ENCODE measurements at places on chromosomes 11 and 22.

- DNase-seq = no peak
Measured at GRCh38 chr22:38129021-38129420, 18.5 kb upstream of the BAIAP2L2 start.

- DNase-seq = no peak
Measured at GRCh38 chr11:28992996-28993395, 884.8 kb downstream of the METTL15 start.

DNA sequence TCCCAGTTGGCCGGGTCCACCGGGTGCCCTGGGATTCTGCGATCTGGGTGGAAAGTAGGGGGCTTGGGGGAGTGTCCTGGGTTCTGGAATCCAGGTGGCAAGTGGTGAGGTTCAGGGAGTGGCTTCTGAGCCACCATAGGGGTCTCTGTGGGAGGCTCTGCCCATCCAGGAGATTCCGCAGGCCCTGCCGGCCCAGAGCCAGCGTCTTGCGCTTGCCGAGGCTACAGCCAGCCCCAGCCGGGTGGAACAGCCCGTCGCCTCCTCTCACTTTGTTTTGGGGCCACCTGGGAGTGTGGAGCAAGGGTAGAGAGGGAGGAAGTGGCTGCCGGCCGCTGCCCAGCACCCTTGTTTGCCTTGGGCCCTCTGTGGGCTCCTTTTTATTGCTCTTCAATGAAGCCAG, 60.6 kb upstream of the PPP6R3 start:
- no peak for DNase-seq

DNA sequence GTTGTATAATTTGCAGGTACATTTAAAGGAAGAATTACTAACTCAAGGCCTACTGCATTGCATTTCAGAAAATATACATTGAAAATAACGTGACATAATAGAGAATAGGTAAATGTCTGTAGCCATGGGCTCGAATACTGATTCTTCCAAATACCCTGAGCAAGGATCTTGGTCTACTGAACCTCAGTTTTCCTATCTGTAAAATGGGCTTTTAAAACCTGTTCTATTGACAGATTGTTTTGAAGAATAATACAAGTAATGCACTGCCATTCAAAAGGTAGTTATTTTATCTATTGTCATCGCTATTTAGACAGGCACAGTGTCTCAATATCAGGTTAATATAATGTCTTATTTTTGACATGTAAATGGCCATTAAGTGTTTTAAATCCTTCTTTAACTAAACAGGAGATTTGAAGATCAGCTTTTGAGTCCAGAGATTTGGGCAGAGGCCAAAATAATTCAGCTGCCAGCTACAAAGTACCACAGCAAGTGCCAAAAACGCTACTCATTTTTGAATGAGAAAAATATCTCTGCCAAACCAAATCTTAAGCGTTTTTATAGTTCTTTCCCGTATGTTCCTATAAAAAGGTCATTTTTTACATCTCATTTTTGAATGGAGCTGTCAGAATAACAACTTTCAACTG, 56.7 kb downstream of the CTSC start:
- no peak for DNase-seq

GRCh38 chr11:110261195-110262071, 35.0 kb downstream of the RDX start:
- DNase-seq = no peak

GRCh38 chr11:92967178-92967577, 2.3 kb upstream of the MTNR1B start:
- DNase-seq = no peak

GRCh38 chr11:68763926-68764657, 12.8 kb upstream of the TESMIN start:
- DNase-seq = no peak

- DNase-seq = no peak
Measured at GRCh38 chr11:132101881-132102280, 731.5 kb downstream of the NTM start.

DNA sequence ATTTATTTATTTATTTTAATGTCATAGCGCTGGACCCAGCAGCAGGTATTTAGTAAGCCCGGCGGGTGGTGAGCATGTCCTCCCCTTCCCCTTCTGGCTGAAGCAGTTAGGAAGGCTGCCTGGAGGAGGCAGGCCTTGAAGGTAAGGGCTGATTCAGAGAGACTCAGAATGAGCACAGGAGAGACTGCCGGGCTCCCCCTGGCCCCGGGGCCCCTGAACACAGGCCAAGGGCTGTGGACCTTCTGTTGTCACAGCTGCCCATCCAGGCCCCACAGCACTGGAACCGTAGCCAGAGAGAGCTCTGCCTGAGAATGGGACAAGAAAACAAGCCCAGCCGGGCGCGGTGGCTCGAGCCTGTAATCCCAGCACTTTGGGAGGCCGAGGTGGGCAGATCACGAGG, 52.8 kb downstream of the KCNJ4 start:
- no peak for DNase-seq

GRCh38 chr11:60265373-60266214, 14.9 kb upstream of the MS4A4A start:
- DNase-seq = no peak

GRCh38 chr22:20241579-20242392, 26.3 kb downstream of the RTN4R start:
- no peak for DNase-seq

- DNase-seq = no peak
Measured at GRCh38 chr11:73761403-73761945, 600 bp upstream of the RAB6A start.

DNA sequence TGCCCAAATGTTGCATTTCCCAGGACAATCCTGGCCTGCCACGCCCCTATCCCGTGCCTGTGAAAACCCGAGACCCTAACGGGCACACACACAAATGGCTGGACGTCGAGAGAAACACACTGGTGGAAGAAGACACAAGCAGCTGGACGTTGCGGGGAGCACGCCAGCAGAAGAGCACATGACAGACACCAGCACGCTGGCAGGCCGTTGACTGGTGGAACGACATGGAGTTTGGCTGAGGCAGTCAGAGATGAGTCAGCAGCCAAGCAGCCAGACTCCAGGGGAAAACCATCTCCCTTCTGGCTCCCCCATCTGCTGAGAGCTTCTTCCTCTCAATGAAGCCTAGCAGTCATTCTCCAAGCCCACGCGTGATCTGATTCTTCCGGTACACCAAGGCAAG, 606.7 kb upstream of the LRRC4C start:
- DNase-seq = no peak

DNA sequence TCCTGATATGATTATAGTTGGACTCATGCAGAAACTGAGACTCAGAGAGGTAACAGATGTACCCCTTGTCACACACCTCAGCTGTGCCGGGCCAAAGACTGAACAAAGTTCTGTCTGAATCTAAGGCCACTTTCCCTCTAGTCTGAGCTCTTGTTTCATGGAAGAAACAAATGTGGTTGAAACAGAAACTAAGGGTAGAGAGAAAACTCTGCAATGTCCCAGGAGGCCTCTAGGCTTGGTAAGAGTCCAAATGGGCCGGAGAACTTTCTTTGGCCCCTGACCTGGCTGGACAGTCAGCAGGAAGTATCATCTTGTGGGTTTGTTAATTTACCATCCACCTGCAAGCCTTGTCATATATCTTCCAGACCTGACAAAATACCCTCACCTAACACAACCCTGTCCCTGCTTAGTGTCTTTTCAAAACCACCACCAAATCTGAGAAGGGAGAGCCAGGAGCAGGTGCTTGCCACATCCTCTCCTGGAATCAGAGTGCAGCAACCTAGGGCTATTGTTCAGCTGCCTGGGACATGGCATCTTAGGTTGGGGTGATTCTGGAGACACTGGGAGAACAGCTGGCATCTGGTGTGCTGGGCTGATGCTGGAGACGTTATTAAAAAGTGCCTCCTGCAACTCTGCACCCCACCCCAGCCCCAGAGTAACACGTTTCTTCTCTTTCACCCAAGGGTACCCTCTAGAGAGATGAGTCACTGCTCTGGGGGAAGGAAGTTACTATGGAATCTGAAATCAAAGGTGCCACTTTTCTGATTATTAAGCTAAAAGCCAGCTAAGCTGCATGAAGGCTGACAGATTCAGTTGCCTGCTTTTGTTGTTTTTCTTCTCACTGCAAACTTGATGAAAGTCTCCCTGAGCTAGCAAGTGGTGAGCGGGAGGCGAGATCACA, 126.3 kb upstream of the TIMP3 start:
- DNase-seq = no peak

- DNase-seq = no peak
Measured at GRCh38 chr11:8717544-8717875, 34.9 kb downstream of the RPL27A start.

DNA sequence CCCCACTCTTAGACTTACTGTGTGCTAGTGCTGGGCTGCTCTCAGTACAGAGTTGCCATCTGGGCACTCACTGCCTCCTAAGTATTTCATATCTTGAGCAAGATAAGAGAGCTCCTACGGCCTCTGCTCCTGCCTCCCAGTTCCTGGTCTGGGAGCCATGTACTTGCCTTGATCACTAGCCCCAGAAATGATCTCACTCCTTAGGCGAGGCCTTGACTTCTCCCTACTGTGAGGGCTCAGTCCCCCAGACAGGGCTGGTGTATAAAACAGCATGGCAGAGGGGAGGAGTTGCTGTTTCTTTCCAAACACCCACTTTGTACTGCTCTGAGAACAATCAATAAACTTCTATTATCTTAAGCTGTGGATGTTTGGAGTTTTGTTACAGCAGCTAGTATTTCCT, 47.4 kb upstream of the TP53I11 start:
- DNase-seq = no peak

DNA sequence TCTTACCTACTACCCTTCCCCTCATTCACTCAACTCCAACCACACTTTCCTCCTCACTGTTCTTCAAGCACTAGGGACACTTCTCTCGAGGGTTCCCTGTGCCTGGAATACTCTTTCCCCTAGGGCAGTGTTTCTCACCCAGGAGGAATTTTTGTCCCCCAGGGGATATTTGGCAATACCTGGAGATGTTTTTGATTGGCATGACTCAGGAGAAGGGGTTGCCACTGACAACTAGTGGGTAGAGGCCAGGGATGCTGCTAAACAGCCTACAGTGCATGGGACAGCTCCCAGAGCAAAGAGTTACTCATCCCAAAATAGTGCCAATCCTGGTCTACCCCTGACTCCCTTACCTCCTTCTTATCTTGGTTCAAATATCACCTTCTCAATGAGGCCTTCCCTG, 40.0 kb downstream of the BTG4 start:
- DNase-seq = no peak

GRCh38 chr22:43177479-43177878, 9.5 kb downstream of the TTLL12 start:
- DNase-seq = no peak

- DNase-seq = no peak
Measured at GRCh38 chr11:84924154-84924692, 702.9 kb downstream of the DLG2 start.

DNA sequence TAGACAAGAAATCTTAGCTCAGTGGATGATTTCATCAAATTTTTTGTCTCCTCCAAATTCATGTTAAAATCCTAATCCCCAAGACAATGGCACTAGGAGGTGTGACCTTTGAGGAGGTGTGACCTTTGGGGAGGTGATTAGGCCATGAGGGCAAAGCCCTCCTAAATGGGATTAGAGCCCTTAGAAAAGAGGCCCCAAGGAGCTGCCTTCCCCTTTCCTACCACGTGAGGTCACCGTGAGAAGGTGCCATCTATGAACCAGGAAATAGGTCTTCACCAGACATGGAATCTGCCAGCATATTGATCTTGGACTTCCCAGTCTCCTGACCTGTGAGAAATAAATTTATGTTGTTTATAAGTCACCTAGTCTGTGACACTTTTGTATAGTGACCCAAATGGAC, 138.7 kb downstream of the TRIM29 start:
- DNase-seq = no peak

DNA sequence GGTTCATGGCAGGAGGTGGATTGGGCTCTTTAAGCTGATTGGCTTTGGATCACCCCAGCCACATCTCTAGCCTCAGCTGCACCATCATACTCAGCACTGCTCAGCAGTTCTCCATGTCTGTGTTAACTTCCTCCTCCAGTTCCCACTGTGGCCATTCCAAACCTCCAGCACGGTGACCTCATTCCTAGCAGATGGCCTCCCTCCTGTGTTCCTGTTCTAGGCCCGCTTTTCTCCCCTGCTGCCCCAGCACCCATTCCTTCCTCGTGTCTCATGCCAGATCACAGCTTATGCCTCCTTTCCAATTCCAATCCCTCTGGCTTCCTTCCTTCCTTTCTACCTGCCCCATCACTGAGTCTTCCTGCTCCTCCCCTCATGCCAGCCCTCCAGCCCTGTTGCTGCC, 96.1 kb downstream of the MICAL2 start:
- no peak for DNase-seq

DNA sequence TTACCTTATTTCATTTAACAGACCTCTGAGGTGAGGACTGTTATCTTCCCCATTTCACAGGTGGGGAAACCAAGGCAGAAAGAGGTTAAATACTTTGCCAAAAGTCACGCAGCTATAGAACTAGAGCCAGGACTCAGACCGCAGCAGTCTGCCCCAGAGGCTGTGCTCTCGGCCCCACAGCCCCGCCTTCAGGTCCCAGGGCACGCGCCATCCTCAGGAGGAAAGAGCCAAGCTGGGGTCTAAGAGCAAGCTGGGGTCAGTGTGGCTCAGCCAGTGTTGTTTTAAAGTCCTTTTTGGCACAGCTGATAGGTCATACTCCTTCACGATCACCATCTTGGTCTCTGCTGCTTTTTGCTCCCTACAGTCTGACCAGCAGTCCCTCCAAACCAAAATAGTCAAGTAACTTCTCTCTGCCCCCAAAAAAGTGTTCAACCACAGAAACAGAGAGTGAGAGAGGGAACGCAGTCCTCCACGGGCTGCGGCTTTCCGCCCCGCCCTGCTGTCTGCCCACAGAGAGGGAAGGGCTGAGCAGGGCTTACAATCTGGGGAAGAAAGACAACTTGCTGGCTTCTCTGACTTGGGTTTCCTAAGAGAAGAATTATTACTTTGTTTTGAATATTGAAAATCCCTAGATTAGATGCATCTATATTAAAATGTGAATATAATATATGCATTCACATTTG, 137.2 kb upstream of the OPCML start:
- no peak for DNase-seq

DNA sequence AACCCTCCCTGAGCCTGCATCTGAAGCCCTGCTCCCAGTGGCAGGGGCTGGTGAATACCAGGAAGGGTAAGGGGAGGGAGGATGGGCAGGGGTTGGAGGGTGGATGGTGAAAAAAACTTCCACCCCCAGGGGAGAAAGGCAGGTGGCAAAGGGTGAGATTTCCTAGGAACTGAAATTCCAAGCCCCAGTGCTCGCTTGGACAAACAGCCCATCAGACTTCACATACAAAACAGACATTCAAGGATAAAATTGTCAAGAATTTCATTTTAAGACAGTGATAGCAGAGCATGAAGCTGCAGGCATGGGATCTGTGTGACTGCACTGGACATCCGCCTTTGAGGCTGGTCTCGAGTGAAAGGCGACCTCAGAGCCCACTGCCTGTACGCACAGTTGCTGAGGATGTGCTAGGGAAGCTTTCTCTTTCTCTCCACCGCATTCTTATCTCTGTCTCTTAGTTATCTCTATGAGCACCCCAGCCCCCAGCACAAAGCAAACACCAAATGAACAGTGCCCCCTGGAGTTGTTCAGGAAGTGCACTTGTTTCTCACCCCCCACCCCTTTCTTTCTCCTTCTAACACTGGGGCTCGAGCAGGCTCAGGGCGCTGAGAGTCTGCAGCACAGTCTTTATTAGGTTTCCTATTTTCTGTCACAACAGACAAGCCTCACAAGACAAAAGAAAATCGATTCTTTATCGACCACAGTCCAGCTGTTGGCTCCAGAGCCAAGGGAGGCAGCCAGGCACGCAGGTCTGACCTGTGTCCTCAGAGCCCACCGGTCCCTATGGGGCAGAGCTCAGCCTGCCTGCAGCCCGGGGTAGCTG, 237.3 kb upstream of the NCAM1 start:
- DNase-seq = no peak

- DNase-seq = no peak
Measured at GRCh38 chr22:49505337-49506009, 322.2 kb downstream of the BRD1 start.

Data from activated gamma-delta T cell (primary cell).